Mucosa of gallbladder (tissue), 1 donor: ENCODE measurements at places on chromosomes 5 and 9. TPM values are rescaled to one million over a fixed set of nuclear protein-coding genes. Genes with fewer than 3 reads are reported as not detected.

DNA sequence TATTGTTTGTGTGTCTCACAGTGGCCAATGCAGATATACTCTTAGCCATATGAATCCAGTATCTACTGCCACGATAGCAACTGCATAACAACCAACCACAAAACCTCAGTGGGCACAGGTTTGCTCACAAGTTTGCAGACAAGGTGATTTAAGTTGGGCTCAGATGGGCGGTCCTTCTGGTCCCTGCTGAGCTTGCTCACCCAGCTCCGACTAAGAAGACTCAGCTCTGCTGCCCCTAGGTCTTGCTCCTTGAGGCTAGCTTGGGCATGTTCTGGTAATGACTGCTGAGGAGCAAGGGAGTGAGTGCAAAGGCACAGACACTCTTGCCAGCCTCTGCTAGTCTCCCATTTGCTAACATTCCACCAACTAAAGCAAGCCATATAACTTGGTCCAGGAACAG, 52.6 kb downstream of the MTX3 start:
- DNase-seq = no peak

- DNase-seq = no peak
These were observed 100.9 kb downstream of the ARRDC3 start for GRCh38 chr5:91282210-91282609.

DNA sequence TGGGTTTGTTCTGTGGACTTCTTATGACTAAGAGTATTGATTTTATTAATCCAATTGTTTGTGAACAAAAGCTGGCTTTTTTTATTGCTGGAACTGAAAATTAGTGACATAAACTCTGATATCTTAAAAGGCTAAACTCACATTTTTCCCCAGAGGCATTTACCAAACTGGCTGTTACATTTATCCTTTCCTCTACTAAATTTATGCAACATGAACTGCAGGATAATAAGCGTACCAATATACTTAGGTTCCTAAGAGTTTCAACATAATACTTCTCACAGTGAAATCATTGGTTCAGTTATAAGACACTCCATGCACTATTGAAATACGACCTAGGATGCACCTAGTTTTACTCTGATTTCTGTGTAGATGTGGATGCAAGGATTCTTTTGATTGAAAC, 560.8 kb upstream of the WWC1 start:
- no peak for DNase-seq

DNA sequence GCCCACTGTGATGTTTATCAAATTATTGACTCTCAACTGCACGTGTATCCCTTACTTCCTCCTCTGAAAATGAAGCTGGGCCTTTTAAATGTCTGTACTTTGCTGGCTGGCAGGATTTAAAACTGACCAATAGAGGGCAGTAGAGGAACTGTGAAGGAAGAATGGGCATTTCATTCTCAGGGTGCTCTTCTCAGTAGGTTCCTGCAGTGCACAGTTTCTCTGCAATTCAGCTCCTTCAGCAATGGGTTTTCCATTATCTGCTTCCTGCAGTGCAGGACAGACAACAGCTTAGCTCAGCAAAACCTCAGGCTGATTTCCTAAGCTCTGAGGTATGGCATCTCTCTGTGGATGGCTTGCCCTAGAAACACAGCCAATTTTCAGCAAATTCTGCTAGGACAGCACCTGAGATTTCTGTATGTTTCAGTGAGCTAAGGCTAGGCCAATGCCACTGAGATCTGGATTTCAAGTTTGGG, 298.4 kb upstream of the PRDM9 start:
- DNase-seq = peak; percentile 19

- DNase-seq = no peak
These were observed 35.3 kb upstream of the SPDL1 start for GRCh38 chr5:169548315-169548714.

- DNase-seq = no peak
These were observed 1609.7 kb upstream of the CDH9 start for GRCh38 chr5:28648108-28648507.

DNA sequence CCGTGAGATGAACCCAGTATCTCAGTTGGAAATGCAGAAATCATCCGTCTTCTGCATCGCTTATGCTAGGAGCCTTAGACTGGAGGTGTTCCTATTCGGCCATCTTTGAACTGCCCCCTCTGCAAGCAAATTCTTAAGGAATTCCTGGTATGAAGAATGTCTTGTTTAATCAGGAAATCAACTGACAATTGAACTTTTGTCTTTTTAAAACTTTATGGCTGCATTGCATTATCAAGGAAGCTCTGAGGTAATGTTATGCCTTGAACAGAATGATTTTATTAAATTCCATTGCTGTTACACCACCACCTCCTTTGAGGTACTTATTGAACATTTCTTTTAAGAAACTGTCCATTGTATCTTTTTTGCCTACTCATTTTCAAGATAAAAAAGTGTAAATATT, 1915.7 kb upstream of the CDH9 start:
- DNase-seq = no peak

DNA sequence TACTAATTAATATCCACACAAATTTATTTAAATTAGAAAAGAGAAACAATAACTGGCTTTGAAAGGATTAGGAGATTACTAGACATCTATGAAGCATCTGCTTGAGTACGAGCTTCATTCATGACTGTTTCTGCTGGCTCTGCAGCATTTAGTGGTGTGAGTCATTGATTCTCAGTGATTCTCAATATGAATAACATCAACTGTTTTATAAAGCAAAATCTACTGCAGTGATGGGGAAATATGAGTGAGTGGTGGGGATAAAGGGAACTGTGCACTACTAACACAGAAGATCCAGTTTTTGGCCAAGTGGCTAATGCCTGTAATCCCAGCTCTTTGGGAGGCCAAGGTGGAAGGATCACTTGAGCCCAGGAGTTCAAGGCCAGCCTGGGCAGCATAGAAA, 8.4 kb downstream of the FNBP1 start:
- DNase-seq = no peak

GRCh38 chr5:35454011-35454525, 163.6 kb upstream of the SPEF2 start:
- DNase-seq = no peak

- no peak for DNase-seq
These were observed 159.1 kb downstream of the CCDC171 start for GRCh38 chr9:15711931-15712330.

GRCh38 chr5:1142886-1143669, 31.2 kb upstream of the SLC12A7 start:
- DNase-seq = no peak

GRCh38 chr5:130206686-130207085, 302.4 kb downstream of the CHSY3 start:
- no peak for DNase-seq

- no peak for DNase-seq
These were observed 15.0 kb upstream of the POU5F2 start for GRCh38 chr5:93756372-93756771.

DNA sequence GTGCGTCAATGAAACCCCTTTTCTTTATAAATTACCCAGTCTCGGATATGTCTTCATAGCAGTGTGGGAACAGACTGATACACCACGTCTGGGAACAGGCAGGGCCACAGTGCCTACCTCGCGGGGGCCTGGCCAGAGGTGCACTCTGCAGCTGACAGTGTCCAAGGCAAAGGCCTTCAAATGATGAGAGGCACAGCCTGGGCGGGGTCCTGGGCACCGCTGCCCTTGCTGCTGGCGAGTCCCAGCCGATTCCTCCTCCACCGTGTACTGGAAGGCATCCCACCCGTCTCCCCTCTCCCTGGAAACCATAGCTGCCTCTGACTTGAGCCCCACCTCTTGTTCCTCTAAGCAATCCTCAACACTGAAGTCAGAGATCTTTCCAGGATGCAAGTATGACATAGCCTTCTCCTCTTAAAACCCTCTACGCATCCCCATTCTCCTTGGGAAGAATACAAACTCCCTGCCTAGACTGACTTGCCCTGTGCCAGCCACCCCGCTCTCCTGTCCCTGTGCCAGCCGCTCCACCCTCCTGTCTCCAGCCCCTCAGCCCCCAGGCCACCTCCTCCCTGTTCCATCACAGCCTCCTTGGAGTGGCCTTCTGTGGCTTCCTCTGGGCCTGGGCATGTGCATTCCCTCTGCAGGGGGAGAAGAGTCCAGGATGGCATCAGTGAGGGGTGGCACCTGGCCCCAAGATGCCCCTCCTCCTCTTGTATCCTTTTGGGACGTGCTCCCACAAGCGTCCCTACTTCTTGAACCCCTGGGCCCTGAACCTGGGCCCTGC, 8.1 kb upstream of the COL5A1 start:
- no peak for DNase-seq

DNA sequence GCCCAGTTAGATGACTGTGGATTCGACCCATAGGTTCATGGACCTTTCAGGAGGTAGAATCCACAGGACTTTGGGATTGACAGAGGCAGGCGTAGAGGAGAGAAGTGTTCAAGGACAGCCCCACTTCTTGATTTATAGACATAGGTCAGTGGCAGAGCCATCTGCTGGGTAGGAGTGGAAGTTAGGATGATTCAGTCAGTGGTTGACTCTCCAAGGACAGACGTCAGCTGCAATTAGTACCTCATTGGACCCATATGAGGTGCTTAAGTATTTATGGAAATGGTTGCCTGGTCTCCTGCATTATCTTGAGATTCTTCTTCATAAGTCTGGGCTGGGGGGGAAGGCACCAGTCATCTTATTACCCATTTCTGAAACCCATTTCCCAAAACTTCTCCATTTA, 70.9 kb downstream of the SH3RF2 start:
- no peak for DNase-seq

DNA sequence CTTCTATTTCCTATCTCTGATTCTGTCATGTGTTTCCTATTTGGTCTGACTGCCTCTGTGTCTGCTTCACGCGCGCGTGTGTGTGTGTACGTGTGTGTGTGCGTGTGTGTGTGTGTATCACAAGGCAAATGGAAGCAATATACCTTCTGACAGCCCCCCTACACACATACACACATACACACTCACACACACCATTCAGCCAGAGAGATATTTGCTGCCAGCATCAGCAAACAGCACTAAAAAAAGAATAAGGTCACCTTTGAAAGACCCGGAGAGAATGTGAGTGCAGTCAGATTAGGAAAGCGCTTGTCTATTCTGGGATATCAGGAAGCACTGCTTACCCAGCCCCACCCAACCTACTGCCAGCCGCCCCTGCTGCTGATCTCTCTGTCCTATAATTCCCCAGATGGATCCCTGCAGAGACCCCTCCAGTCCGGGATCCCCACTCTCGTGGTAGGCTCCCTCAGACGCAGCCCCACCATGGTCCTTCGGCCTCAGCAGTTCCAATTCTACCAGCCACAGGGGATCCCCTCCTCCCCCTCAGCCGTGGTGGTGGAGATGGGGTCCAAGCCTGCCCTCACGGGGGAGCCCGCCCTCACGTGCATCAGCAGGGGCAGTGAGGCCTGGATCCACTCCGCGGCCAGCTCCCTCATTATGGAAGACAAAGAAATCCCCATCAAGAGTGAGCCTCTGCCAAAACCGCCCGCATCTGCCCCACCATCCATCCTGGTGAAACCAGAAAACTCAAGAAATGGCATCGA, 45.7 kb downstream of the PLAC8L1 start:
- DNase-seq = no peak

DNA sequence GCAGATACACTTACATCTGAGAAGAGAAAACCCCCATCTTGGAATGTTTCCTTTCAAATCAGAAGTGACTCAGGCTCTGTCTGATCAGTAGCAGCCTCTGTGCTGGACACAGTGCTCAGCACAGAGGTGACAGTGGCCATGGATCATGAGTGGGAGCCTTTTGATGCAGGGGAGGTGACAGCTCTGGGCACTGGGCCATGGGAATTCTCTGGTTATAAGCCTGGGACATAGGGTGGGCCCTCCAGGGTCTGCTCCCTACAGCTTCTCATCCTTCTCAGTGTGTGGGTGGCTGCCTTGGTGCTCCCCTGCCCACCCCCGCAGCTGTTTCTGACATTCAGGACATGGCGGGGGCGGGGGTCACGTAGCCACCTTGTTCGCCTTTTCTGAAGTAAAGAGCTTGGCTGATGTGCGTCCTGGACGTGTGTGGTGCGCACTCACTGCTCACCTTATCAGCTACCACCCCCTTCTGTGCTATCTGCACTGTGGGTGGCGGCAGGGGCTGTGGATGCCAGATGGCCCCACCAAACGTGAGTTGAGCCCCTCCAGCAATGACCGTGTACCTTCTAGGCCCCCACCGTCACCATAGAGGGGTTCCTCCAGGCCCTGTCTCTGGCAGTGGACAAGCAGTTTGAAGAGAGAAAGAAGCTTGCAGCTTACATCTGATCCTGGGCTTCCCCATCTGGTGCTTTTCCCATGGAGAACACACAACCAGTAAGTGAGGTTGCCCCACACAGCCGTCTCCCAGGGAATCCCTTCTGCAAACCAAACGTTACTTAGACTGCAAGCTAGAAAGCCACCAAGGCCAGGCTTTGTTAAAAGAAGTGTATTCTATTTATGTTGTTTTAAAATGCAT, 24.0 kb downstream of the TRIP13 start:
- no peak for DNase-seq

GRCh38 chr5:137462816-137463520, 36.2 kb downstream of the SPOCK1 start:
- no peak for DNase-seq

DNA sequence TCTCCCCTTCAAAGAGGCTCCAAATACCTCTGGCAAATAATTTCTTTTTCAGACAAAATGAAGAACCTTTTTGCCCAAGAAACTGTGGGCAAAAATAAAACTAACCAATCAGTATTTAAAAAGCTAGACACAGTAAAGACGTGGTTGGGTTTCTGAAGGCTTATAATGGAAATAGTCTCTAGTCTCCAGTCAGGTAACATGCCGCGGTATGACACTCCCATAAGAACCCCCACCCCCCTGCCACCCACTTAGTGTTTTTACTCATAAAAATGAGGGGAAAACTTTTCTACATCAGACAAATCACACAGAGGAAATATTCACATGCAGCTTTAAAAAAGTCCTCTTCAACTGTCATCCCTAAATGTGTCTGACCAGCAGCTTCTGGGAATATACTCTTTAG, 105.3 kb downstream of the THBS4 start:
- no peak for DNase-seq

DNA sequence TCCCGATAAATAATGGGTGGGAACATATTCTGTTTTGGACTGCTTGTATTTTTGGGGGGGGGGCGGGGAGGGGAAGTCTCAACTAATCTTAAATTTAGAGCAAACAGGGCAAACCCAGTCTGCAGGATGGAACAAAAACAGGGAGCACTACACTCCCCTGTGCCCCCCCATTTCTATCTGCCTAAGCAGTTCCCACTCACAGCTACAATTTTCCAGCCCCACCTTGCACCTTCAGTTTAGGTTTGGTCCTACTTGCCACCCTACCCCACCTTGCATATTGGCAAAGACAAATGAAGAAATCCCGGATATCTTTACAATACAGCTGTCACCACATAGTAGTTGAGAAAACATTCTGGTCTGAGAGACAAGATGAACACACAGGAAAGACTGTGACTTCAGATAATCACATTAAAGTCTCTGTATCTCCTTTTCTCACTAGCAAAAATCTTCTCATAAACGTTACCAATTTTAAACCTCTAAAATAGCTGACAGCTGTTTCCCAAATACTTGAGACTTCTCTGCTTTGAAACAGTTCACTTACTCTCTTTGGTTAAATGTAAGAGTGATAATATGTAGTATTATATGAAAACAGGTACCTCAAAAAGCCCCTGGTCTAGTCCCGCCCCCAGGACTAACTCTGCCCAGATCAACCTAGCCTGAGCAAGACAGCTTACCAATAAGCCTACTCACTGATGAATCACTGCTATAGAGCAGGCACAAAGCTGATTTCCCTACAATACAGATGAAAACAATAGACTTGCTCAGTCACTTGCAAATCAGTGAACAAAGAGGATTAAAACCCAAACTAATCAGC, 5.2 kb upstream of the RAPGEF6 start:
- DNase-seq = no peak

Gene IRX4
- not detected for total RNA-seq

Gene EQTN
- total RNA-seq = 0.32 TPM

Gene FBXL7
- 12.1 TPM for total RNA-seq

Gene EGR1
- 98.5 TPM for total RNA-seq

Gene RNF20
- total RNA-seq = 46.3 TPM

Gene BICD2
- total RNA-seq = 26.9 TPM

Gene NTNG2
- 3.5 TPM for total RNA-seq
